ENCODE measurements at places on chromosomes 1 and 21. TPM values are rescaled to one million over a fixed set of nuclear protein-coding genes. Genes with fewer than 3 reads are reported as not detected.

CR1L gene
- not detected for polyA plus RNA-seq

SLFNL1 gene
- polyA plus RNA-seq: 0.04 TPM

LIPI gene
- not detected for polyA plus RNA-seq

HSPA13 gene
- 16.1 TPM for polyA plus RNA-seq

B3GALT5 gene
- not detected for polyA plus RNA-seq

DNASE2B gene
- polyA plus RNA-seq: not detected

IVL gene
- polyA plus RNA-seq: 231 TPM

PRAMEF15 gene
- not detected for polyA plus RNA-seq

GSTM1 gene
- polyA plus RNA-seq: 13.5 TPM

RHCE gene
- polyA plus RNA-seq: 0.09 TPM

H3-3A gene
- 221 TPM for polyA plus RNA-seq
